ENCODE measurements at places on chromosomes 11 and 22.

- DNase-seq, result no peak
These were observed 76.6 kb upstream of the NARS2 start for GRCh38 chr11:78651136-78651775.

GRCh38 chr22:35518811-35519210 is 21.8 kb upstream of the RASD2 start:
- no peak for DNase-seq

GRCh38 chr11:101866619-101867491 is 48.0 kb upstream of the CEP126 start:
- no peak for DNase-seq

DNA sequence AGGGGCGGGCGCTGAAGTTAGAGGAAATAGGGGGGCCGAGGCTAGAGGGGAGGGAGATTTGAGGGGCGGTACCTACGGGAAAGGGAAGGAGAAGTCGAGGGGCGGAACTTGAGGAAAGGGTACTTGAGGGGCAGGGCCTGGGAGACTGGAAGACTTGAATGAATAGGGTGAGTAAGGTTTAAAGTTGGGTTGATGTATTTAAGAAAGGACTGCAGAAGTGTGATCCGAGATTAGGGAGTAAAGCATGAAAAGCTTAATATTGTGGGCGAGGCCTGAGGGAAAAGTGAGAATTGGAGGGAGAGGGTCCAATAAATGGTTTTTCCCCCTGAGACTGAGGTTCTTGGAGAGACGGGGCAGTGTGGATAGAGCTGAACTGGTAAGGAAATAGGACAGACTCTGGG is 723 bp downstream of the HSCB start:
- DNase-seq, result peak; percentile 88

GRCh38 chr11:114566276-114566675 is 6.6 kb upstream of the NXPE1 start:
- DNase-seq, result no peak

- no peak for DNase-seq
These were observed 104.7 kb downstream of the KCNQ1 start for GRCh38 chr11:2549491-2549875.

DNA sequence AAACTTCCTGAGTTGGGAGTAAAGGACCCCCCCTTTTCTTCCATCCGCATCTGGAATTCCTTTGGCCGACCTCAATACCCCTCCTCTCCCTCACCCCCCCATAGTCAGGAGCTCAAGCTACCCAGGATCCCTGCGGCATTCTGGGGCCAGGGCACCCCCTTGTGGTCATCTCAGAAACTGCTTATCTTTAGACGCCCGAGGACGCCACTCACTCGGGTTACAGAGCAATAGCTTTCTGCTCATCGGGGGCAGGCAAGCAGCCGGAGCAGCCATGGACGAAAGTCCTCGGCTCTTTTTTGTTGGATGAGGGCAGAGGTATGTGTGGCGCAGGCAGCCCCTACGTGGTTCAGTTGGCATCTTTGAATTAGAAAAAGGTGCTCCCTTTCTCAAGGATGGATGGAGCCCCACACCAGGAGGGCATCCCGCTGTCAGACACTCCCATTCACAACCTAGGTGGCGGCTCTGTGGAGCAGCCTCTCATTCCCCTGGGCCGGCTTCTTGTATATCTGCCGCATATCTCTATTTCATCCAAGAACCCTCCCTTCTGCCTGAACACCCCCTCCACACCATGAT is 2.3 kb downstream of the C1QTNF5 start:
- DNase-seq, result peak; percentile 35

- DNase-seq, result peak; percentile 96
These were observed 4.4 kb upstream of the ZNRD2 start for GRCh38 chr11:65565624-65566453.

GRCh38 chr22:23279781-23280180 is 99.5 kb downstream of the BCR start:
- DNase-seq, result no peak

GRCh38 chr11:19803506-19803998 is 90.9 kb downstream of the NAV2 start:
- no peak for DNase-seq

DNA sequence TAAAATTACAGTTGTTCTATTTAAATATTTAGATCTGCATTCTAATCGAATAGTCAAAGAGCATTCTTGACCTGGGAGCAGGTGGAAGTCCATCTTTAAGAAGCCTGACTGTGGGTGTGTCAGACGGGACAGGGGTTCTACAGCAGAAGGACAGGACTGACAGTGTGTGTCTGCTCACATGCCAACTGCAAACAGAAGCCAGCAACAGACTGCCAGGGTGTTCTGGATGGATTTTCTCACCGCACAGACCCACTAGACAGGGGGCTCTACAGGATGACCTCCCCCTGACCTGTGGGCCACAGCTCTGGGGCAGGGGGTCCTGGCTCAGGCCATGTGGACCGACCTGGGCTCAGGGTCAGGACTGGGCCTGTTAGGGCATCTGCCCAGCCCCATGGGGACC is 22.8 kb upstream of the NAP1L4 start:
- no peak for DNase-seq

GRCh38 chr11:128194216-128194615 is 393.1 kb downstream of the ETS1 start:
- no peak for DNase-seq

GRCh38 chr22:38959590-38959989 is 2.2 kb downstream of the APOBEC3A start:
- DNase-seq, result no peak

DNA sequence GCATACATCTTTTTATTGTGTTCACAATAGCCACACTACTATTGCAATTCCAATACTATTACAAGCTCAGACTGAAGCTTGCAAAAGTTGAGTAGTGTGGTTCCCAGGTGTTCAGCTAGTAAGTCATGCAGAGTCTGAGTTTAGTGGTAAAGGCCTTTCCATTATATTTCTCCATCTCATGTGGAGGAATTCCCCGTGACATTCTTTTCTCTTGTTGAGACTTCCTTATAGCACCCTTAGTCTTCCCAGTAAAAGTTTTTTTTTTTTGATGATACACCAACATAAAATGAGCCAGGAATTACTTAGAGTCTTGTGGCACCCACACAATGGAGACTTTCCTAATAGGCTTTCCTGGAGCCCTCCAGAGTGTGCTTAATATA is 110.8 kb downstream of the UVRAG start:
- DNase-seq, result no peak

DNA sequence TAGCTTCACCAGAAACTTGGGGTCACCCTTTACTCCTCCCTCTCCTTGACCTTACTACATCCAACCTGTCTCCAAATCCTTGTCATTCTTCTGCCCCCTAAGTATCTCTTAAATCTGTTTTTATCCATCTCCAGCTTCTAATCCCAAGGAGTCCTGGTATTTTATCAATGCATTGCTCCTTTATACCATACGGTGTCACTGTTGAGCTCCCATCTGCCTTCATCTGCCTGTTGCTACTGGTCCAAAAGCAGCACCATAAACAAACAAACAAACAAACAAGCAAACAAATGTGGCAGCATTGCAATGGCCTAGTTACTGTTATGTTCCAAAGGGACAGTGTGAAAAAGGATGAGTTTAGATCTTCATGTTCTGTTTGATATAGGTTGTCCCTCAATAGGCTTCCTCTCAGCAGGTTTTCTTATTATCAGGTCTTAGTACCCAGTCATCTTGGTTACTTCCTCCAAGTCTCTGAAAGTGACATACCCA is 34.2 kb downstream of the DNHD1 start:
- DNase-seq, result peak; percentile 61

DNA sequence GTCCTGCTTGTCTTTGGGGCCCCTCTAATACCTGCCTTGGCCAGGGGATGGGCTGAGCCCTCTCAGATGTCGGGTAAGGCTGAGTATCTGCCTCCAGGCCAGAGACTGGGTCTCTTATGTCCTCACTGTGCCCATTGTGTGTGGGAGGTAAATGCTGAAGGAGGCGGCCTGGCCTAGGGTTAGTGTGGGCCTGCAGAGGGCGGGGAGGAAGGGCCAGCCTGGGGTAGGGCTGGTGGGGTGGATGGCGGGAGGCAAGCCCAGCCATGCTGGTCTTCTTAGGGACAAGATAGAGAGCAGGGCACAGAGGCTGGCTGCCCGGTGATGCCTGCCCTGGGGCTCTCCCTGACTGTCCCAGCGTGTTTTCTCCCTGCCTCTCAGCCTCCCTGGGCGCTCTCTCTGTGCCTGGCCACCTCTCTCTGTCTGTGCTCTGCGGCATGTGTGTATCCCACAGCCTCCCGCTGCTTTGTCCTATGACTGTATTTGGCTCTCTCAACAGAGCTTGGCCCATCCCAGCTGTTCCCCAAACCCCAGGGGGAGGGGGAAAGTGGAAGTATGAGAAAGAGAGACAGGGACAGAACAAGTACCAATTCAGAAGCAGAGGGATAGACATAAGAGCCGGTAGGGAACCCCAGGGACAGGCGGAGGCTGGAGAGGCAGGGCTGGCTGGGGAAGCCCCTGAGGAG is 57.0 kb downstream of the PDE2A start:
- DNase-seq, result no peak

DNA sequence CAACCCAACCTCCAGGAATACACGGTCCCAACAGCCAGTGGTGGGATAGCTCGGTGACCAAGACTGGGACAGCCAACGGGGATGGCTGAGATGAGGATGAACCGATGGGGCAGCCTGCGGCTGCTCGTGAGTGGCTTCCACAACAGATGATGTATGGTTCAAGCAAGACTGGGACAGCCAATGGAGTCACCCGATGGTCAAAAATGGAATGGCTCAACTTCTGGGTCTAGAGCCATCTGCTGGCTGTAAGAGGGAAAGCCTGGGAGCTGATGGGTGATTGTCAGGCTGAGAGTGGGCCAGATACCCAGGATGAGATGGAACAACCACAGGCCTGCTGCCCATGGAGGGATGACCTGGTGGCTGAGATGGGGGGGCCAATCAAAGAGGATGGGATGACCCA is 35.5 kb downstream of the SYT7 start:
- no peak for DNase-seq

DNA sequence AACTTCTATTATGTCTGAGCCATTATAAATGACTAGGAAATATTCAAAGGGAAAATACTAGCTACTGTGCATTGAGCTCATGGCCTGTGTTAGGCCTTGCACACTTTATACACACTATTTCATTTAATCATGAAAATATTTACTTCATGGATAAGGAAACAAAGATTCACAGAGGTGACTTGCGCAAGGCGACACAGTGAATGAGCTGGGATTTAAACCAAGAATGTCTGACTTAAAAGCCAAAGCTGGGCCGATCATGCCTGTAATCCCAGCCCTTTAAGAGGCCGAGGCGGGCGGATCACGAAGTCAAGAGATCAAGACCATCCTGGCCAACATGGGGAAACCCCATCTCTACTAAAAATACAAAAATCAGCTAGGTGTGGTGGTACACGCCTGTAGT is 231.5 kb downstream of the MIAT start:
- no peak for DNase-seq

- DNase-seq, result peak; percentile 55
These were observed 15.2 kb downstream of the BCL9L start for GRCh38 chr11:118910309-118911112.

- DNase-seq, result no peak
These were observed 189.5 kb downstream of the DDX10 start for GRCh38 chr11:108854346-108854745.

DNA sequence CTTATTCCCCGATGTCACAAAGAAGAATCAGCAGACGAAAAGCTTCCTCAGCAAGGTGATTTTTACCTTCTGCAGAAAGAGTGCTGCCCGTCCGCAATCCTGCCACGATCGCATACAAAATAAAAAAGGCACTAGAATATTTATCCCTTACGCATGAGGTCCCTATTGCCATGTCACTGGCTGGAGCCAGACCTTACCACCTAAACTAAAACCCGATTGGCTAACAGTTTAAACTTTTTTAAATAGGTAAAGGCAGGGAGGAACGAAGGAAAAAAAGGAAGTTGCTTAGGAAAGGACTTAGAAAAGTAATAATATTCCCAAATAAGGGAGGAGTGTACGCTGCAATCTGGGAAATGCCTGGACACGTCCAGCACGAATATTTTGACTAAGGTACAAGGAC is 21.2 kb upstream of the ALDH3B2 start:
- no peak for DNase-seq

GRCh38 chr11:290621-291231 is 1.8 kb downstream of the PGGHG start:
- DNase-seq, result no peak

GRCh38 chr22:49368221-49368975 is 459.3 kb downstream of the BRD1 start:
- no peak for DNase-seq

DNA sequence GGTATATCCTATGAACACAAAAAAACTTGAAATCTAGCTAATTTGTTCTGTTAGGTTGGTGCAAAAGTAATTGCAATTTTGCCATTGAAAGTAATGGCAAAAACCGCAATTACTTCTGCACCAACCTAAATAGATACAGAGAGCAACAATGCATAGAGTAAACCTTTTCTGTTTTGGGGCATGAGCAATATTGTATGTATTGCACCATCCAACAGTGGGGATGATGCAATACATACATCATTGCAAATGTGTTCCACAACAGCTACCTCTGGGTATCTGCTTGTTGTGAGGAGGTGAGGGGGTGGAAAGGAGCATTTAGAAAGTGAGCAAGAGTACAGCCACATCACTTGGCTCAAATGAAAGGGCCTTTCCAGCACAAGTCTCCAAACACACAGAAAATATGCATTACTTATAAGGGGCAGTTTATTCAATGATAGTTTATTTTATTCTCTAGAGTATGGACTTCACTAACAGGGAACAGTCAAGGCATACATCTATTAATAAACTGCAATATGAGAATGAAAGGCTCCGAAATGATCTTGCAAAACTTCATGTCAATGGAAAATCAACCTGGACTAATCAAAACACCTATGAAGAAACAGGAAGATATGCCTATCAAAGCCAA is 77.3 kb downstream of the DEUP1 start:
- DNase-seq, result no peak

- DNase-seq, result no peak
These were observed 13.1 kb downstream of the MLC1 start for GRCh38 chr22:50072167-50072555.

GRCh38 chr11:99952816-99953215 is 734.3 kb upstream of the ARHGAP42 start:
- no peak for DNase-seq

DNA sequence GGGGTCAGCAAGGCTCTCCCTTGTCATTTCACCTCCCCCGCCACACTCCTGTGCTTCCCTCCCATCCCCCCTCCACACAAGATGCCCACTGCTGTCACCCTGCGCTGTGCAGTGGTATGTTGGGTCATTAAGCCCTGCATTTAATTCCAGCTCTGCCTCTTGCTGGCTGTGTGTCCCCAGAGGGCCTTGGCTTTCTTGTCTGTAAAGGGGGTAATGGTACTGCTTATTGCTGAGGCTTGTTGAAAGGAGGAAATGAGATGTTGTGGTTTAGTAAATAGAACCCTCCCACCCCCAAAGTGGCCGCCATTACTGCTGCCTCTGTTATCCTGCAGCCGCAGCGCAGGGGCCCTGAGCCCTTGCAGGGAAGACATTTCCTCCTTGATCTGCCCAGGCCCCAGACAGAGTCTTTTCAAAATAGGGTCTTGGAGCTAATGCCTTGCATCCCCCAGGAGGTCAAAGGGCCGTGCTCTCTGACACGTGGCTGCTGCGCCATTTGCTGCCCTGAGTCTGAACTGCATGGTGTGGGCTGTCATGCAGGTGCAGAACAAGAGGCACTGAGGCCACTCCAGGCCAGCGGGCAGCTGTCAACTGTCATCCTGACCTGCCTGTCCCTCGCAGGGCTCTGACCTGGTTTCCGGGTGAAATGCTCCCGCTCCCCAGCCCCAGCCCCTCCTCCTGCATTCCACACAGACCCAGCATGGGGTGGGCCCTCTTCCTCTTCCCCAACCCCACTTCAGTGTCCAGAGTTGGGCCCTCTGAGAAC is 18.7 kb downstream of the PVALB start:
- no peak for DNase-seq

Measured in DMS79 treated with DMSO at 0.1 percent for 48 hours (cell line).